ENCODE measurements at places on chromosomes 7 and 10.

GRCh38 chr7:85010306-85010705 is 176.6 kb downstream of the SEMA3D start:
- no peak for DNase-seq

DNA sequence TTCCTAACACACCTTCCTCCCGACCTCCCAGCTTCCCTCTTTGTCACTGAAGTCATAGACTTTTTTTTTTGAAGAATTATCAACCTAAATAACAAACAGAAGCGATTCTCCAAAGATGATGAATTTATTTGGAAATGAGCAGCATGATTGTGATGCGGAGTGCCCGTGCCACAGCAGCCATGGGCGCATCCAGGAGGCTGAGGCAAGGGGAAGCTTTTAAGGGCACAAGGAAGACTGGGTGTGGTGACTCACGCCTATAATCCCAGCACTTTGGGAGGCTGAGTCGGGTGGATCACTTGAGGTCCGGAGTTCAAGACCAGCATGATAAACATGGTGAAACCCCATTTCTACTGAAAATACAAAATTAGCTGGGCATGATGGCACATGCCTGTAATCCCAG is 16.2 kb upstream of the GIMAP8 start:
- no peak for DNase-seq

GRCh38 chr7:128810997-128811396 is 19.2 kb upstream of the FLNC start:
- DNase-seq, result no peak

DNA sequence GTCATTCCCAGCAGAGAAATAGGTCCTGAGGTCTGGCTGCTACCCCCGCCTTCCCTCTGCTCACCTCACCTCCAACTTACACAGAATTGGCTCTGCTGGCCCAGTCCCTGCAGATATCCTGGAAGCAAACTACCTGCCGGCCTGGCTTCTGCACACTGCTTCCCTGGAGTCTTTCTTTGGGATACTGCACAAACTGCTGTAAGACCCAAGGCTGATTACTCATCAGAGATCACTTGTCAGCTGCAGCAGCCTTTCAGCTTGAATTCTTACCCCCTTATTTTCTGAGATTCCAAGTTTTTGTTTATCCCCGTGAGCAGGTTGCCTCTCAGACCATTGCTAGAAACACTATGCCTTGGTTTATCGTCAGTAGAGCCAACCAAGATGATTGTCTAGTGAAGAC is 426.4 kb downstream of the PHTF2 start:
- no peak for DNase-seq

DNA sequence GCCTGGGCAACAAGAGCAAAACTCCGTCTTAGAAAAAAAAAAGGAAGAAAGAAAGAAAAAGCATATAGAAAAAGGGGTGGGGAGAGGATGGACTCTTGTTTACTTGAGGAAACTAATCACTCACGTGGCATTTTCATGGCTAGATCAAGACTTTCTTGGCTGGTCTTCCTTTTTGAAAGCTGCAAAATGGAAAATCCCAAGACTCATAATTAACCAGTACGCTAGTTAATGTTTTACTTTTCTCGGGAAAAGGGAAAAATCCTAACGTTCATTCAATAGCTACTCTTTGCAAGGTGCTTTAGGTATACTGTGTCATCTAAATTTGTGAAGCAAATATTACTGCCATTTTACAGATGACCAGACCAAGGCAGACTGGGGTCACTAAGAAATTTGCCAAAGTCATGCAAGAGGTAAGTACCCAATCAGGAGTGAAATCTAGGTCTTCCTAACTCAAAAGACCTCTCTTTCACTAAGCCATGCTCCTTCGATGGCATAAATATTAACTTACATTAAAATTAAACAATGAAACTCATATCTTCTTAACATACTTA is 24.4 kb downstream of the NAPEPLD start:
- no peak for DNase-seq

GRCh38 chr7:151010307-151011096 is 13.8 kb downstream of the ATG9B start:
- DNase-seq, result no peak

- no peak for DNase-seq
Measured at GRCh38 chr7:15752377-15752776, 65.9 kb upstream of the MEOX2 start.

- DNase-seq, result no peak
Measured at GRCh38 chr10:33187427-33187999, 147.0 kb downstream of the NRP1 start.

DNA sequence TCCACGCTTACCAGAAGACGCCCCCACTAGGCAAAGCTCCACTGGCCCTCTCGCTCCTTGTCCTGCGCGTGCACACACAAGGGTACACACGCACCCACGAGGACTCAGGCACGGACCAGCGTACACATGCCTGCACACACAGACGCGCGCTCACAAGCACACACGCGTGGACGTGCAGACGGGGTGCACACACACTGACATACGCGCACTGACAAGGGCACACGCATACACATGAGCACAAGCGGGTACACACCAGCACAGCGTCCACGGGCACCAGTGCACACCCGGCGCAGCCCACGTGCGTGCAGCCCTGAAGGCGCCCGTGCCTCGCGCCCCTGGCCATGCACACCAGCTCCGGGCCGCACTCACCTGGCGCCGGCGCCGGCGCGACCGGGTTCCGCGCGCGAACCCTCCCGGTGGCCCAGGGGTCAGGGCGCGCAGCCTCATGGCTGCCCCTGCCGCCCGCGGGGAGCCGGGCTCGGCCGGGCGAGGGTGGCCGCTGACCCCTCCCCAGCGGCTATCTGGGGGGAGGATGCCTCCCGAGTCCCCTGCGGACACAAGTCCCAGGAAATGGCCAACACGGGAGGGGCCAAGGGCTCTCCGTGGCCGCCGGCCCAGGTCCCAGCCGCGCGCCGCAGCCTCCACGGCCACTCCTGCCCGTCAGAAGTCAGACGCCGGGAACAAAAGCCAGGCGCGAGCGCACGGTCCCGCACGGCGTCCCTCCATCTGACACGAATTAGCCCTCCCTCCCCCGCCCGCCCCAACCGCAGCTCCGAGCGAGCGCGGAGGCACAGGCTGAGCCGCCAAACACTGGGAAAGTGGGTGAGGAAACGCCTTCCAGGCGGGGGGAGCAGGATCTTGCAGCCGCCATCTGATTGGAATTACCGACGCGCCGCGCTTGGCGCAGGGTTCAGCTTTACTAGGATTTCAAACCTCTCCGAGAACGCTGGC is 45.0 kb downstream of the TNS3 start:
- DNase-seq, result peak; percentile 63

DNA sequence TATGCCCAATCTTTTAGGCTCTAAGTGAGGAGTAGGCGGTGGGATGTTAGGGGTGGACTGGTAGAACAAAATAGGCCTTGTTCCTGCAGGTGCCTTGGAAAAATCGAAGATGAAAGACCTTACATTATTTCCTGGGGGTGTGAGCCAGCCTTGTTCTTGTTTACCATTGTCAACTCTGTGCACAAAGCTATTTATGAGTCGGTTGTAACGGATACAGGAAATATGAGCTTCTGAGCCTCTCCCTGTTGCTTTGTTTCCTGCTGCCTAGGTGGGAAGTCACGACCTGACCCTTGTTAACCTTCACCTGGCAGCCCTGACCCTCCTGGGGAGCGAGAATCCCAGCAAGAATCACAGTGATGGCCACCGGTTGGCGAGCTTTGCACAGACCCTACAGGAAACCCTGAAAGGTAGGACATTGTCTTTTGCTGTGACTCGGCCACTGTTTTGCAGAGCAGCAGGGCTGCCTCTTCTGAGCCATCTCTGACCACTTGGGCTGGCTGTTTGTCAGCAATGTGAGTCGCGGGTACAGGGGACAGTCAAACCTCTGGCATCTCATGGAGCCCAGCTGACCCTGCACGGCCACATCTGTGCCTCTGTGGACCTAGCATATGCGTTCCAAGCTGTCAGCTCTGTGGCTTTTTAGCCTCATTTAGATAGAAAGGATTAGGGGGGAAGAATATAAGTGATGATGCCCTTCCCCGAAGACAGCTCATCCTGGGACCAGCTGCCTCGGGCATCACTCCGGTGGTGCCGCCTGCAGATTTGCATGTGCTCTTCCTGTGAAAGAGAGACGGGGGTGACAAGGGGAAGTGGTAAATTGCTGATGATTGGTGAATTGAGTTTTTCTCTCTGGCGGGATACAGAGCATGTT is 102.1 kb upstream of the ANLN start:
- no peak for DNase-seq

GRCh38 chr7:25427721-25428120 is 199.4 kb upstream of the NPVF start:
- no peak for DNase-seq

DNA sequence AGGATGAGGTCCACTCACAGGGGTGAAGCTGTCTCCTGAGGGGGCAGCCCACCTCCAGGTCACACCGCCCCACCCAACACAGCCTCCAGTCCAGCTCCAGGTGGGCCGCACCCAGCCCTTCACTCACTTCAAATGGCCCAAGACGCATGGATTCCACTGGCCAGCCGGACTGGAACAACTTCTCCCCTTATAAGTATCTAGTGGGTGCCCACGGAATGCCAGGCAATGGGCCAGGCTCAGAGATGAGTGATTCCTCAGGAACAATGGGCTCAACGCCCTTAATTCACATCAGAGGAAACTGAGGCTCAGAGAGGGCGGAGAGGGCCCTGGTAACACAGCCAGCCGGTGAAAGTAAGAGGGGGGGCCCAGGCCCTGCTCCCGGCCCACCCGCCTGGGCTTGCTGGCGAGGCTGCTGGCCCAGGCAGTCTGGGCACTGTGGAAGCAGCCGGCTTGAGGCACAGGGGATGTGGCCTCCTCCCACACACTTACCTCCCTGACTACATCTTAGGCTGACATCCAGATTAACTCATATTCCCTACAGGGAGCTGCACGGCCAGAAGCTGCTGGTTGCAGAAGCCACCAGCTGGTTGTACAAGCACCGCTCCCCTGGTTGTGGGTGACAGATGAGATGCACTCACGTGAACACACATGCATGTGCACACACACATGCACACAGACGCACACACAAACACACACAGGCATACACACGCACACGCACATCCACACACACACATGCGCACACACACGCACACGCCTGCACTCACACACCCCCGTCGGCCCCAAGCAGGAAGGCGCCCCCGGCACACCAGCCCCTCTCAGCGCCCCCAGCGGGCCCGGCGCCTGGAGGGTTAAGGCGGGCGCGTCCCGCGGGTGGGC is 1.0 kb upstream of the FAM20C start:
- no peak for DNase-seq

GRCh38 chr7:129550693-129551360 is 48.5 kb downstream of the SMKR1 start:
- DNase-seq, result no peak

DNA sequence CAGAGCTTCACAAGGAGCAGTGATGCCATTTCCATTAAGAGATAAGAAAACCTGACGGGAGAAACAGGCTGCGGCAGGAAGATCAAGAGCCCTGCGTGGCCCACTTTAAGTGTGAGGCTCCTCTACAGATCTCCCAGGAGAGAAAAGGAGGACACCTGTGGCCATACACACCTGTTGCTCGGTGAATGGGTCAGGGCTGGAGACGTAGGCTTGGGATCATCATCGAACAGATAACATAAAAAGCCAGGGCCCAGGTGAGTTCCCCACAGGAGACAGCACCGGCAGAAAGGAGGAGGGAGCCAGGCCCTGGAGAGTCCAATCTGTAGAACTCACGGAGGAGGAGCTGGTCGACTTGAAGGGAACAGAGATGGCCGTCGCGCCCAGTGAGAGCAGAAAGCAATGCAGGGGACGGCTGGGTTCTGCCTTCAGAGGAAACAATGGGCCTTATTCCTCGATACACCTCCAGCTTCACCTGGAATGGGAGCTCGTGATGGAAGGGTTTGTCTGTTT is 556.8 kb downstream of the DNAJB6 start:
- no peak for DNase-seq

- no peak for DNase-seq
Measured at GRCh38 chr10:64306729-64307327, 785.6 kb downstream of the REEP3 start.

DNA sequence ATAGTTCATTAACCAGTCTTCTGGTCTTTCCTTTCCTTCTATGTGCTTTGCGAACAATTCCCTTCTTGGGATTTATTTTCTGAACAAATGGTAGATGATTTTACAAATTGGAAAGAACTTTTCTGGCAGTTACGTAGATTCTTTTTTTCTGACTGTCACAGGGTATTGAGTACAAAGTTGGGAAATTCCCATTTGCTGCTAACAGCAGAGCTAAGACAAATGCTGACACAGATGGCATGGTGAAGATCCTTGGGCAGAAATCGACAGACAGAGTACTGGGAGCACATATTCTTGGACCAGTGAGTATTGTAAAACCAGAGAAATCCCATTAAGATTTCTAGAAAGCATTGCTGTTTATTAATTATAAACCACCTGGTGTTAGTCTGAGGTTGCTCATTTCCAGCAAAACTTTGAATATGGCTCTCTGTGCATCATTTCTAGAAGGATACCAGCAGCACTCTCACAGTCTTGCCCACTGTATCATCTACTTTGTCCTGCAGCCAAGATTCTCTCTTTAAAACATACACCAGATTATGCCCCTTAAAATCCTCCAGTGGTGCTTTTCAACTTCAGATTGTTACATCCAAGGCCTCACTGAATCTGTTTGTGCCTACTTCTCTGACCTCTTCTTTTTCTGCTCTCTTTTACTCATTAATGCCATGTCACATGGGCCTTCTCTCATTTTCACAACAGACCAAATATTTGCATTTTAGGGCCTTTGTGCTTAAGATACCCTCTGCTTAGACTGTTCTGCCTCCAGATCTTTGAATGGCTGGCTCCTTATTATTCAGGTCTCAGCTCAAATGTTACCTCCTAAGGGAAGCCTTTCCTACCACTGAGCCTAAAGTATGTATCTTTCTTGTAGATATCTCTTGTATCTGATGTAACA is 27.0 kb downstream of the DLD start:
- DNase-seq, result no peak

GRCh38 chr7:1590476-1590875 is 20.6 kb upstream of the PSMG3 start:
- no peak for DNase-seq

- DNase-seq, result peak; percentile 6
Measured at GRCh38 chr10:132149917-132150316, 36.8 kb upstream of the DPYSL4 start.

DNA sequence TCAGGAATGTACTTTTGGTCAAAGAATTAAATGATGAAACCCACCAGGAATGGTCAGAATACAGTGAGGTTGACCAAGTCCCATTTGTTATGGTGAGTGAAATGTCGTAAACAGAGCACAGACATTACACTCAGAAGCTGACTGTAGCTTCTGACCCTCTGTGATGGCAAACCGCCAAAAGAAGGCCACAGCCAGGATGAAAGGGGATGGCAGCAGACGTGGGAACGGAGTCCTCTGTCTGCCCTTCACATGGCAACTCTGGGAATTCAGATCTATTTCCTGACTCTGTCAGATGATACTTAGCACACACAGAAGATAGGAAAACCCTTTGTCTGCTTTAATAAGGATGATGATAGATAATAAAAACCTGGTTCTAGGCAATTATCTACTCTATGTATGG is 757.1 kb downstream of the SORCS3 start:
- no peak for DNase-seq

Data from WTC11 (cell line).